ENCODE measurements at places on chromosomes 5 and 9.

- DNase-seq = no peak
Measured at GRCh38 chr5:43137326-43137725, 16.6 kb downstream of the ZNF131 start.

DNA sequence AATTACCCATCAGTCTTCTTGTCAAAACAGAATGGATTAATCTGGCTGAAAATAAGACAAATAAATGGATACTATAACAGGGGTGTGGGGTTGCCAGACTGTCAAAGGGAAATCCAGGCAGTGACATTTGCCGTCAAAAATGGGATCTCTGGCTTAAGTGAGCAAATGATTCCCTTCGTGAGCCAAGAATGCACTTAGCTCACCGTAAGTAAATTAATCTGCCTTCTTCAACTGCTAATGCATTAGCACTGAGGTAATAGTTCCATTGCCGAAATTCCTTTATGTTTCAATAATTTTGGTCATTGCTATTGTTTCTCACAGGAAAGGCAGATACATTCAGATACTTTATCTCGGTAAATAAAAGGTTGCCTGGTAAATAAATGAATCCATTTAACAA, 377.8 kb downstream of the KIAA0825 start:
- DNase-seq = no peak

DNA sequence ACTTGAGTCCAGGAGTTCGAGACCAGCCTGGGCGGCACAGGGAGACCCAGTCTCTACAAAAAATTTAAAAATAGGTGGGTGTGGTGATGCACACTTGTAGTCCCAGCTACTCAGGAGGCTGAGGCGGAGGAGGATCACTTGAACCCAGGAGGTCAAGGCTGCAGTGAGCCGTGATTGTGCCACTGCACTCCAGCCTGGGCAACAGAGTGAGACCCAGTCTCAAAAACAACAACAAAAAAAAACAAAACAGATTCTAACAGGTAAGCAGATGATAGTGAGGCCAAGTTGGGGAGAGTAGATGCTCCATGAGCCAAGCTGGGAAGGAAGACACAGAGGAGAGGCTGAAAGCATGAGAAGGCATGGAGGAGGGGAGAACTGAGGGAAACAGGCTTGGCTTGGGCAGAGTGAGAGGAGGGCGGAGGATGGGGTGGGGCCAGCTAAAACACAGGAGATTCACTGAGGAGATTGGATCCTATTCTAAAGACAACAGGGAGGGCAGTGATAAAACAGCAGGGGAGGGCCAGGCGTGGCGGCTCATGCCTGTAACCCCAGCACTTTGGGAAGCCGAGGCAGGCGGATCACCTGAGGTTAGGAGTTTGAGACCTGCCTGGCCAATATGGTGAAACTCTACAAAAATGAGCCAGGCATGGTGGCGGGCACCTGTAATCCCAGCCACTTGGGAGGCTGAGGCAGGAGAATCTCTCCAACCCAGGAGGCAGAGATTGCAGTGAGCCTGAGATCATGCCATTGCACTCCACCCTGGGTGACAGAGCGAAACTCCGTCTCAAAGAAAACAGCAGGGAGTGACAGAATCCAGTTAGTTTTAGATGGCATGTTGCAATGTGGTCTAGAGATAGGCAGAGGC, 8.4 kb downstream of the RPS14 start:
- DNase-seq = no peak

DNA sequence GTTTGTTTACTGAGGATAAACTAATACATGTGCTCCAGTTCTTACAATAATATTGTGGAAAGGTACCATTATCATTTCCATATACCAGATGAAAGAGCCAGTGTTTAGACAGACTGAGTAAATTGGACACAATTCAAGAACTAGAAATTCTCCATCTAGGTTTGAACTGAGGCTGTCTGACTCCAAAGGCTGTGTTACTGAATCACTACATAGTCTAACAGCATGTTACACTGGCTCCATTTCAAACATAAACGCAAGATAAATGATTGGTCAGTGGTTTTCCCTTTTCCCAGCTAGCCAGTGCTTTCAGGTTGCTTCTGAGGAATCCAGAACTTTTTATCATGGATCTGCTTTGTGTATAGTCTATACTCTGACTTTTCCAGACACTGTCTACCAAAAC, 8.1 kb downstream of the SPDL1 start:
- no peak for DNase-seq

GRCh38 chr5:123645024-123645603, 133.1 kb downstream of the CSNK1G3 start:
- DNase-seq = no peak

- DNase-seq = peak; percentile 78
Measured at GRCh38 chr5:91641730-91642350, 258.7 kb upstream of the ARRDC3 start.

GRCh38 chr5:81422671-81423070, 28.7 kb upstream of the ACOT12 start:
- peak; percentile 50 for DNase-seq

- DNase-seq = no peak
Measured at GRCh38 chr5:131545845-131546244, 89.2 kb downstream of the RAPGEF6 start.

GRCh38 chr5:112967520-112968083, 9.0 kb upstream of the DCP2 start:
- DNase-seq = no peak

DNA sequence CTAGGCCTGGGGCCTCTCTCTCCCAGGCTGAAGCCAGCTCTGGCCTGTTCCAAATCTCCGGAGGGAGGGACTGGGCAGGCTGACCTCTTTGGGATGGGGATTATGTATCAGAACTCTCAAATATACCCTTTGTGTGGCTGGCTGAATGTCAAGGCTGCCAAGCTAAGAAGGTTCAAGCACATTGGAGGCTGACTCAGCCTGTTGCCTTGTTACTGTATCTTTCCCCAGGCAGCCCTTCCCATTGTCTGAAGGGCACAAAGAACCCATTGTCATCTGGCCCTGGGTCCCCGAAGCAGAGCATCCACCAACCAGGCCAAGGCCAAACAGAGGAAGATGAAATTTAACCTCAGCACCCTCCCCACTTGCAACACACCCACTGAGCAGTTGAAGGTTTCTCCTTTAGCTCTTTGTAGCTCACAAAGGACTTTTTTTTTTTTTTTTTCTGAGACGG, 7.3 kb upstream of the SPARC start:
- DNase-seq = no peak

GRCh38 chr5:160327818-160328217, 15.5 kb upstream of the CCNJL start:
- DNase-seq = no peak

- DNase-seq = no peak
Measured at GRCh38 chr5:43652537-43653302, 49.7 kb downstream of the NNT start.

DNA sequence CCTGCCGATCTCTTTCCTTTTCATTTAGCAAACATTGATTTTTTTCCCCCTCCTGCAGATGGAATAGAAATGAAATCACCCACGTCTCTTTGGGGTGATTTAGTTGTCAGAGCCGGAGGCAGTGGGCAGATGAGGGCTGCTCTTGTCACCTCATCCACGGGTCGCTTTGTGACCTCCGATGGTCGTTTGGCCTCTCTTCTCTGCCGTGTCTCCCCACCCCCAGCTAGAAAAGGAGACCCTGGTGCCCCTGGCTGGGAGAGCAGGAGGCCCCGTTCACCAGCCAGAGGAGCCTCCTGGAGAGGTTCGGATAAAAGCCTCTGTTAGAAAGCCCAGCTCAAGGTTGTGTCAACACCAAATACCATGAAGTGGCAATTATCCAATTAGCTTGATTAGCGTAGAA, 21.6 kb upstream of the RXRA start:
- no peak for DNase-seq

- no peak for DNase-seq
Measured at GRCh38 chr5:177332896-177333260, 18.6 kb downstream of the LMAN2 start.

DNA sequence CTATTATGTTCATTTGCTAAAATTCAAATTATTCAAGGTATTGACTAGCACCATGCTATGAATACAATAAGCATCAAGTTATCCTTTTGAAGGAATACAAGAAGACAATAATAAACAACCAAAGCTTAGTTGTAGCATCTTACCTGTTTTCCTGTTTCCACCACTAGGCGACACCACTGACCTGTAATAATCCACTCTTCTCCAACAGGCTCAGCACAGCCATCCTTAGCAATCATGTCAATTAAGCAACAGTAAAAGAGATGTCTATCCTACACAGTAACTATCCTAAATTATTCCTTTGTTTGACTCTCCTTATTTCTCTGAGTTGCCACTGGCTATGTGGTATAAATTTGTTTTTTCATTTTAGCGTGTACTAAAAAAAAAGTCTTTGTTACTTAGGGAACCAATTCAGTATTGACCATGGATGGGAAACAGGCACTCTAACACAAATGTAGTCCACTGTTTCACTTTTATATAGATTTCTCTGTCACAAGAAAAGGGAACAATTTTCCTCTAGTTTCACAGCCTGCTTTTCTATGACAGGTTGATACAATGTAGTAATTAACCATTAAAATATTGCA, 46.2 kb downstream of the PCA3 start:
- DNase-seq = no peak

DNA sequence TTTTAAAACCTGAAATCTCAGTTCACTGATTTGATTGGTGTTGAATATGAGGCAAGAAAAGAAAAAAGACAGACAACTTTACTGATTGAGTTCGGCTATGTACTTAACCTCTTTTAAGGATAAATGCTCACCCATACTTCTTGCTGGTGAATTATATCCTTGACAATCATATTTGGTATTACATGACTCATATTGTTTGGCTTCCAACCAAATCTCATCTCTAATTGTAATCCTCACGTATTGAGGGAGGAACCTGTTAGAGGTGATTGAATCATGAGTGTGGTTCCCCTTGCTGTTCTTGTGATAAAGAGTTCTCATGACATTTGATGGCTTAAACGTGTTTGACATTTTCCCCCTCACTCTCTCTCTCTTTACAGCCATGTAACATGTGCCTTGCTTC, 255.6 kb upstream of the IZUMO3 start:
- DNase-seq = no peak

DNA sequence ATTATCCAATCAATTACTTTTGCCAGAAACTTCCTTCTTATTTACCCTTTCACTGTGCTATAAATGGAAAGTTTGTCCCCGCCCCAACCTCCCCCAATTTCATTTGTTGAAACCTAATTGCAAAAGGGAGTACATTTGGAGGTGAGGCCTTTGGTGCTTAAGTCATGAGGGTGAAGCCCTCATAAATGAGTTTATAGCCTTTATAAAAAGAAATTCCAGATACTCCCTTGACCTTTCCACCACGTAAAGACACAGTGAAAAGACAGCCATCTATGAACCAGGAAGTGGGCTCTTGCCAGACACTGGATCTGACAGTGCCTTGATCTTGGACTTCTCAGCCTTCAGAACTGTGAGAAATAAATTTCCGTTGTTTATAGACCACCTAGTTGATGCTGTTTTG, 82.3 kb downstream of the NUDT12 start:
- DNase-seq = no peak

- DNase-seq = no peak
Measured at GRCh38 chr5:131541762-131542161, 93.3 kb downstream of the RAPGEF6 start.

DNA sequence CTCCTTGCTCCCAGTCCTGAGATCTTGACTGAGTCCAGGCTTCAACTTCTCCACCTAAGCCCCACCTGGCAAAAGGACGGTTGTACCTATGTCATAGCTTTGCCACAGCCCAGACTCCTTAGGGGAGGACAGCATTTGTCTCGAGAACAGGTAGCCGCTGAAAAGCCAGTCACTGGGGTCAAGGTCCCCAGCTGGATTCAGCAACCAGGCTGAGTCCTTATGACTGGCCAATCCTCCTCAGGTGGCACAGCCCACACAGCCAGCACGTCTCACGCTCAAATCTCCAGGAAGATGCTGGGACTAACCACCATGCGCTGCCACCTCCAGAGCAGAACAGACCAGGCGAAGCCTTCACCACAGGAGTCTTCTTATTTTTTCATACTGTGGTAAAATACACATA, 27.9 kb upstream of the SMU1 start:
- DNase-seq = no peak

DNA sequence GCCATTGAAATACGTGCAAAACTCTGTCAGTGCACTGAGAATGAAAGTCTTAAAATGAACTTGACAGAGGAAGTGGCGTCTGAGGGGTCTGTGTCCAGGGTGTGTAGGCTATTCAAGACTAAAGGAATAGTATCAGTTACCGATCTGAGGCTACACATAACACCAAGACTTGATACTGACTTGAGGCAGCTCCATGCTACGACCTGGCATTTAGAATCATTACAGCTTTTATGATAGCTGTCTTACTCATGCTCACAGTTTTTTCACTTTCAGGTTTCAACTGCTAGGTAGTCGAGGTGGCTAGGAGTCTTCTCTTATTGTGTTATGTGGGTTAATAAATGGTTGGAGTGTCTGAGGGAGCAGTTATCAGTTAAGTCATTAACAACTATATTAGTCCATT, 92.8 kb upstream of the SLCO6A1 start:
- no peak for DNase-seq

DNA sequence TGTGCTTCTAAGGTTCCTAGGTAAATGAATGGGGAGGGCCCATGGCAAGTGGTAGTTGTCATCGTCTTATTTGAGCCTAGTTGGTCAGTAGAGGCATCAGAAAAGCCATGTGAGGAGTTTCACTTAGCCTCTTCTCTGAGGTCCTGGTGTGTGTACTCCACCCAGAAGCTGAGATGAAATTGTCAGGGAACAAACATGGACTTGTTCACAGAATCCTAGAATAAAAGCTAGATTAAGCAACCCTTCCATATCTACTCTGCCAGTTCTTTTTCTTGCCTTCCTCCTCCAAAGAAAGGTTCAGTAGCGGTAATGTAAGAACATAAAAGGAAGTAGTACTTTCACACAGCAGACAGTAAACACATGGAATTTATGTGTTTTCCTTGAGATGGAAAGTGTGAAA, 70.4 kb downstream of the ARHGAP26 start:
- peak; percentile 29 for DNase-seq

DNA sequence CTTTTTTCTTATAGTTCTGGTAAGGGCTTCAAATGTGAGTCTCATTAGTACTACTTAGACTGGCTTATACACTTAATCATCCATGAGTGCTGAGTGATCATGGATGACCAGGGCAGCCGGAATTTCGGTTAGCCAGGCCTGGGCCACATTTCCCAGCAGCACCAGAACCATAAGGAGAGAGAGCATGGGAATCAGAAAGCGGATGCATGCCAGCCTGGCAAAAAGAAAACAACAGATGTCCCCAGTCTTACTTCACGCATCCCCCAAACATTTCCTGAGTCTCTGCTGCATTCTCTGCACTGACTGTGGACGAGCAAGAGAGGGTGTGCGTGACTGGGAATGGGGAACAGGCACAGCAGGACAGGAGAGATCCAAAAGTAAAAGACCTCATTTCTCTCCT, 371.1 kb upstream of the ZNF608 start:
- DNase-seq = no peak

GRCh38 chr5:146240951-146241350, 37.5 kb downstream of the RBM27 start:
- DNase-seq = no peak

- DNase-seq = no peak
Measured at GRCh38 chr5:137833463-137833862, 34.2 kb upstream of the MYOT start.

Data from inflammatory macrophage treated with lipopolysaccharide for 1 hour (primary cell).